Muscle of arm (tissue), 14 donors: ENCODE measurements at places on chromosomes 5 and 9. TPM values are rescaled to one million over a fixed set of nuclear protein-coding genes. Genes with fewer than 3 reads are reported as not detected.

The C7 gene
- polyA plus RNA-seq = 3.6 TPM

The HSPB3 gene
- 108 TPM for polyA plus RNA-seq

The DOCK8 gene
- 5.3 TPM for polyA plus RNA-seq

The SPATA9 gene
- 0.96 TPM for polyA plus RNA-seq

The ADGRD2 gene
- polyA plus RNA-seq = not detected

The CACFD1 gene
- 19.2 TPM for polyA plus RNA-seq

The MAT2B gene
- not detected for polyA plus RNA-seq

The ANKRD34B gene
- 0.85 TPM for polyA plus RNA-seq

The PKD2L2 gene
- 0.29 TPM for polyA plus RNA-seq

The FGFR4 gene
- polyA plus RNA-seq = 177 TPM

The FOXD4L5 gene
- 0.99 TPM for polyA plus RNA-seq

The OR2V2 gene
- polyA plus RNA-seq = 0.04 TPM

The CLIC3 gene
- 0.23 TPM for polyA plus RNA-seq

The KCTD16 gene
- 0.10 TPM for polyA plus RNA-seq

The NIM1K gene
- polyA plus RNA-seq = 0.42 TPM

The SPAAR gene
- 1.7 TPM for polyA plus RNA-seq

The IRX1 gene
- not detected for polyA plus RNA-seq

The AJM1 gene
- 1.7 TPM for polyA plus RNA-seq

The HAPLN1 gene
- polyA plus RNA-seq = not detected

The SPATA31A6 gene
- polyA plus RNA-seq = not detected

The IL9 gene
- polyA plus RNA-seq = not detected

The ACTL7A gene
- not detected for polyA plus RNA-seq

The DRD1 gene
- not detected for polyA plus RNA-seq

The LCN9 gene
- polyA plus RNA-seq = not detected

The ZNF367 gene
- 6.4 TPM for polyA plus RNA-seq

The INSYN2B gene
- 0.18 TPM for polyA plus RNA-seq

The CCDC183 gene
- 3.2 TPM for polyA plus RNA-seq
